CD8-positive, alpha-beta memory T cell (primary cell): ENCODE measurements at places on chromosomes 12 and 14.

DNA sequence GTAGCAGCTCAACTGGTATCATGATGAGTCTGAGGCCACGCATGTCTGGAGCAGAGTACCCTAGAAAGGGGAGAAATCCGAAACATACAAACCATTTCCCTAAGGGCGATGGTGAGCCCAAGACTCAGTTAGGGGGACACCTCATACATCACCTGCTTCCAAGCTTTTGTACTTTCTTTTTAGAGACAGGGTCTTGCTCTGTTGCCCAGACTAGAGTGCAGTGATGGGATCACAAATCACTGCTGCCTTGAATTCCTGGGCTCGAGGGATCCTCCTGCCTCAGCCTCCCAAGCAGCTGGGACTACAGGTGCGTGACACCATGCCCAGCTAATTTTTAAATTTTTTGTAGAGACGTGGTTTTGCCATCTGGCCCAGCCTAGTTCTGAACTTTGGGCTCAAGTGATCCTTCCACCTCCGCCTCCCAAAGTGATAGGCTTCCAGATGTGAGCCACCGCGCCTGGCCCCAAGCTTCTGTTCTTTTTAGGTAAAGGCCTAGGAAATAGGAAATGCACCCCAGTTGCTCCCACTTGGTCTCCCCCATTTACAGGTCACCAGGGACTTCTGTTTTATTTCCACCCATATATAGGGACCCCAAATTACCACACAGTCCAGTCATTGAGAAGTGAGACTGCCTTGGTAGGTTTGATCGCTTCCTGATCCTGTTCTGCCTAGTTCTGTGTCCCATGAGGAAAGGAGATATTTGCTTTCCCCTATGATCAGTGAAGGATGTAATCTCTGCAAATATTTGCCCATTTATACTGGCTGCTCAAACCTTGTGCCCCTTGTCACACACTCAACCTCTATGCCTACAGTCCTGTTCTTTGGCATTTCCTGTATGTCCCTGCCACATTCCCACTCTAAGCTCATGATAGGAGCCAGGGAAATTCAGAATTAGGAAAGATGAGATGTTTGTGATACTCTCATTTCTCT, at the start of gene APOF:
Gene APOF, minus strand, starts transcription at position 728 of the 930 bp plus-strand sequence. Its CDS starts 112 bp downstream, at position 616.
- H3K27ac ChIP-seq: no peak within 1 kb of the TSS
- H3K36me3 ChIP-seq: no peaks in the 10 kb centered on the region
- peaks cover 28% of the 10 kb centered on the region for H3K4me1 ChIP-seq
- no peak within 1 kb of the TSS for H3K4me3 ChIP-seq
- DNase-seq: no peak
- no peaks in the 10 kb centered on the region for H3K27me3 ChIP-seq

- H3K4me3 ChIP-seq: no peak overlapping the region
- H3K36me3 ChIP-seq: no peaks in the 10 kb centered on the region
- H3K27me3 ChIP-seq: no peaks in the 10 kb centered on the region
- no peaks in the 10 kb centered on the region for H3K4me1 ChIP-seq
- no peak for DNase-seq
Observed at GRCh38 chr14:32018391-32019092, 58.6 kb upstream of the ARHGAP5 start.

- no peaks in the 10 kb centered on the region for H3K36me3 ChIP-seq
- no peak overlapping the region for H3K27ac ChIP-seq
- H3K4me3 ChIP-seq: no peak overlapping the region
- no peaks in the 10 kb centered on the region for H3K27me3 ChIP-seq
- H3K4me1 ChIP-seq: peaks cover 4% of the 10 kb centered on the region
Observed at GRCh38 chr12:50074936-50075807, 10.0 kb upstream of the SMARCD1 start.

- peak overlapping the region; percentile 14 for H3K4me3 ChIP-seq
- peak overlapping the region; percentile 45 for H3K27ac ChIP-seq
Observed at GRCh38 chr14:75230140-75230792, 48.4 kb upstream of the FOS start.

DNA sequence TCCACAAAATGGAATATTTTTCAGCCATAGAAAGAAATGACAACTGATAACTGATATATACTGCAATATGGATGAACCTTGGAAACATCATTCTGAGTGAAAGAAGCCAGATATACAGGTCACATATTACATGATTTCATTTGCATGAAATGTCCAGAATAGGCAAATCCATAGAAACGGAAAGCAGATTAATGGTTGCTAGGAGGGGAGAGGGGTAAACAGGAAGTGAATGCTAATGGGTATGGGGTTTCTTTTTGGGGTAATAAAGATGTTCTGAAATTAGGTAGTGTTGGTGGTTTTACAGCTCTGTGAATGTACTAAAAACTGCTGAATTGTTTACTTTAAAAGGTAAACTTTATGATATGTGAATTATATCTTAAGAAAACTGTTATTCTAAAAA, 6.5 kb downstream of the RAD51AP1 start:
- H3K4me1 ChIP-seq: no peaks in the 10 kb centered on the region
- H3K27ac ChIP-seq: no peak overlapping the region

- no peak for DNase-seq
- H3K4me1 ChIP-seq: no peaks in the 10 kb centered on the region
- no peak overlapping the region for H3K4me3 ChIP-seq
- no peaks in the 10 kb centered on the region for H3K36me3 ChIP-seq
- no peak overlapping the region for H3K27ac ChIP-seq
Observed at GRCh38 chr12:104974626-104975290, 11.4 kb upstream of the NOPCHAP1 start.

DNA sequence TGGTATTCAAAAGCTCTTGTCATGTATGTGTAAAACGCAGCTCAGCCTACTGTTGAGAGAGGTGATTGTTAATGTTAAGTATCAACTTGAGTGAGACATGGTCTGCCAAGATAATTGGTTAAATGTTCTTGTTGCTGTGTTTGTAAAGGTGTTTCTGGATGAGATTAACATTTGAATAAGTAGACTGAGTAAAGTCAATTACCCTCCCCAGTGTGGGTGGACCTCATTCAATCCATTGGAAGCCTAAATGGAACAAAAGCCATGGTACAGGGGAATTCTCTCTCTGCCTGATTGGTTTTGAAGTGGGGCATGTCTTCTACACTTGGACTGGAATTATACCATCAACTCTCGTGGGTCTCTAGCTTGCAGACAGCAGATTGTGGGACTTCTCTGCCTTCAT, 63.8 kb upstream of the RERGL start:
- no peaks in the 10 kb centered on the region for H3K27me3 ChIP-seq
- H3K4me1 ChIP-seq: no peaks in the 10 kb centered on the region
- H3K27ac ChIP-seq: no peak overlapping the region
- DNase-seq: no peak

GRCh38 chr12:54007538-54008259, 1.1 kb upstream of the HOXC8 start:
- no peak overlapping the region for H3K4me3 ChIP-seq
- H3K36me3 ChIP-seq: no peaks in the 10 kb centered on the region
- DNase-seq: no peak
- no peak overlapping the region for H3K27ac ChIP-seq
- peaks cover 24% of the 10 kb centered on the region for H3K4me1 ChIP-seq

- no peak for DNase-seq
- H3K4me1 ChIP-seq: peaks cover 12% of the 10 kb centered on the region
- peak overlapping the region; percentile 95 for H3K4me3 ChIP-seq
- H3K36me3 ChIP-seq: no peaks in the 10 kb centered on the region
- peak overlapping the region; percentile 92 for H3K27ac ChIP-seq
- no peaks in the 10 kb centered on the region for H3K27me3 ChIP-seq
Observed at GRCh38 chr12:6891646-6892001, 13.0 kb upstream of the LRRC23 start.

- no peaks in the 10 kb centered on the region for H3K4me1 ChIP-seq
- no peak overlapping the region for H3K4me3 ChIP-seq
- no peaks in the 10 kb centered on the region for H3K27me3 ChIP-seq
- H3K36me3 ChIP-seq: no peaks in the 10 kb centered on the region
- no peak for DNase-seq
Observed at GRCh38 chr12:109741970-109742703, 28.5 kb downstream of the FAM222A start.

DNA sequence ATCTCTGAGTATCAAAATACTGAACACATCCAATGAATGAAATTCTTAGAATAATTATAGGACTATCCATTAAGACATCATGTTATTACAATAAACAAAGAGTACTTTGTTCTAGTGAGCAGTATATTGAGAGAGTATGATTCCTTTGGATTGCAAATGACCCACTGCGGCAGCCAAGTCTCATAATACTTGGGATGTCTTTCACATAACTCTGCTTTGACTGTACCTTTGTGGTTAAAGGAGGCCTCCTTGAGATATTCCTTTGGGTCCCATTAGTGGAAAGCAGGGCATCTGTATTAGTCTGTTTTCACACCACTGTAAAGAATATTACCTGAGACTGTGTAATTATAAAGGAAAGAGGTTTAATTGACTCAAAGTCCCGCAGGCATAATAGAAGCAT, 593.8 kb downstream of the TRHDE start:
- no peaks in the 10 kb centered on the region for H3K27me3 ChIP-seq
- no peaks in the 10 kb centered on the region for H3K36me3 ChIP-seq
- H3K27ac ChIP-seq: no peak overlapping the region
- no peak overlapping the region for H3K4me3 ChIP-seq
- no peaks in the 10 kb centered on the region for H3K4me1 ChIP-seq
- DNase-seq: no peak

DNA sequence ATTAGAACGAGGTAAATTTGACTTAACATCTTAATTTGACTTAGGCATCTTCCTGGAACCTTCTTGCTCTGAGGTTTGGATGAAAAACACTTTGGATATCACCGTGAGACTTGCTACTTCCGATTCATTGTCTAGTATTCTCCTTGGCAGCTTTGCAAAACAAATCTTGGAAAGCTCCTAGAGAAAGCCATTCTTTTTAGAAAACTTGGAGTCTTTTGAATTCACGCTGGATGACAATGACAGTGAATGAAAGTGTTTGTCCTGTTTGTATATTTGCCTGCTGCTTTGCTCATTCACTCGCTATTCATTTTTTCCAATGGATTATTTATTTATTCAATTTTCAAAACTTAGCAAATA, 222.1 kb upstream of the HMGA2 start:
- no peak overlapping the region for H3K27ac ChIP-seq
- no peaks in the 10 kb centered on the region for H3K27me3 ChIP-seq
- no peak overlapping the region for H3K4me3 ChIP-seq
- no peaks in the 10 kb centered on the region for H3K4me1 ChIP-seq

- no peak for DNase-seq
- no peaks in the 10 kb centered on the region for H3K27me3 ChIP-seq
- H3K27ac ChIP-seq: no peak overlapping the region
Observed at GRCh38 chr12:80517655-80518054, 73.6 kb downstream of the PTPRQ start.

DNA sequence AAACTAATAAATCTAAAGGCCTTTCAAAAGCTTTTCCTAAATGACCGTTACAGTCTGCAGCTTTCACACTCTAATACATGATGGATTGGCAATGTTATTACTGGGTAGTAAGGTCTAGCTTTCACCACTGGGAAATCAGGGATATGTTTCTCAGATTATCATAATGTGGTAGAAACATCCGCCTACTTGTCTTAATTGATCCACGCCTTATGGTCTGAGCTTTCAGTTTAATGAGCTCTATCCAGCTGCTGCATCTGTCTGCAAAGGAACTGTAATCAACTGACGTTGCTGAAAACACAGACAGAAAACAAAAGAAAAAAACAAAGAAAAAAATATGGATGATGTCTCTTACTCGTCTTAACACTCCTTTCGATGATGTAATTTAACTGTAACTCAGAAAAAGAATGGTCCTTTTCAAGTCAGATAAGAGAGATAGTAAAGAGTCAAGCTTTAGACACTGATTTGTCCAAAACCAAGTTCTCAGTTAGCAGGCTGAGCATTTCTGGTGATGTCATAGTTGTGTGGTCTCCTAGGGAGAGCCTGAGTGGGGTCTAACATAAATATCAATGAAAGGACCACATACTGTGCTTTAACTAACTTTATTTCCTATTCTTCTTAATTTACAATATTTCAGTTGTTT, 85.9 kb downstream of the C2CD5 start:
- no peak for DNase-seq
- no peaks in the 10 kb centered on the region for H3K4me1 ChIP-seq
- H3K36me3 ChIP-seq: no peaks in the 10 kb centered on the region
- no peaks in the 10 kb centered on the region for H3K27me3 ChIP-seq

- no peak overlapping the region for H3K4me3 ChIP-seq
- no peak overlapping the region for H3K27ac ChIP-seq
- no peak for DNase-seq
- H3K27me3 ChIP-seq: no peaks in the 10 kb centered on the region
- no peaks in the 10 kb centered on the region for H3K4me1 ChIP-seq
- no peaks in the 10 kb centered on the region for H3K36me3 ChIP-seq
Observed at GRCh38 chr12:82473111-82473754, 114.9 kb downstream of the METTL25 start.

DNA sequence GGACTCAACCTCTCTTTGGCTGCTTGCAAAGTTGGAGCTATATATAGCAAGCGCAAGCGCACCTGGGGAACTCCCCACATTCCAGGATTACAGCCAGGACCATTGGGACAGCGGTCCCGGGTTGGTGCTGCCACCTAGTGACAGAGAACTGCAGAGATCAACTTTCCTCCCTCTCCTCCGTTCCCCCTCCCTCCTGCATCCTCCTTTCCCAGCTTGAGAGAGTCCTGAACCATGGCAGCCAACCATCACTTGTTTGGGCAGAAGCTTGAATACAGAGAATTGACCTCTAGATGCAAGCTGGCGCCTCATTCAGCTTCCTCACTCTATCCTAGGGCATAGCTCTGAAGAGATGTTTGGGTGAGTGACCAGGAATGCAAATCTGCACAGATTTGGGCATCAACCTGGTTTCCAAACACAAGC, 17.4 kb upstream of the FLVCR2 start:
- no peak overlapping the region for H3K27ac ChIP-seq
- DNase-seq: peak; percentile 33
- H3K36me3 ChIP-seq: no peaks in the 10 kb centered on the region
- H3K4me3 ChIP-seq: no peak overlapping the region

- no peak overlapping the region for H3K4me3 ChIP-seq
- H3K36me3 ChIP-seq: no peaks in the 10 kb centered on the region
- no peak overlapping the region for H3K27ac ChIP-seq
- DNase-seq: no peak
Observed at GRCh38 chr14:97942921-97943320, 1145.7 kb downstream of the VRK1 start.

DNA sequence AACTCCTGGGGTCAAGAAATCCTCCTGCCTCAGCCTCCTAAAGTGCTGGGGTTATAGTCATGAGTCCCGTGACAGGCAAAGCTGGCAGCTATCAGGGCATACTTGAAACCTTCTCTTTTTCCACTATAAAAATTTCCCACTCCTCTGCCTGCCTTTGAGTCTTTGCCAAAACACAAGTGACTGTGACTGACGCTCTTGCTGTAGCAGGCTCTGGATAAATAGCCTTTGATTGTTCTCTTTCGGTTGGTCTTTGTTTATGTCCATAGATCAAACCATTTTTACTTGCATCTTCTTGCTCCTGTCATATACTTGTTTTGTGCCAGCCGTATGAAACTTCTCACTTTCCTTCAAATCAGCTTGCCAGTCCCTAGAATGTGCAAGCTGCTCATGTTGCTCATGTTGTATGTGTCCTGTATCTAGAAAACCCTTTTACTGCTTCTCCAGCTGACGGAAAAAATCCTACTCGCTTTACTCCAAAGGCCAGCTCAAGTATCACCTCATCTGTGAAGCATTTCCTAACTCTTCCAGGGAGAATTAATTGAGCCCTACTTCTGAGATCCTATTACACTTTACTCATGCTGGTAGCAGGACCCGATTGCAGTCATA, 73.1 kb downstream of the RESF1 start:
- no peak for DNase-seq
- H3K36me3 ChIP-seq: no peaks in the 10 kb centered on the region
- H3K4me1 ChIP-seq: no peaks in the 10 kb centered on the region
- H3K27me3 ChIP-seq: no peaks in the 10 kb centered on the region

GRCh38 chr14:61780125-61780524, 17.9 kb downstream of the SNAPC1 start:
- no peak overlapping the region for H3K27ac ChIP-seq
- no peak overlapping the region for H3K4me3 ChIP-seq
- DNase-seq: peak; percentile 5
- H3K4me1 ChIP-seq: peaks cover 23% of the 10 kb centered on the region
- no peaks in the 10 kb centered on the region for H3K27me3 ChIP-seq
